ENCODE measurements at places on chromosomes 16 and 17.

DNA sequence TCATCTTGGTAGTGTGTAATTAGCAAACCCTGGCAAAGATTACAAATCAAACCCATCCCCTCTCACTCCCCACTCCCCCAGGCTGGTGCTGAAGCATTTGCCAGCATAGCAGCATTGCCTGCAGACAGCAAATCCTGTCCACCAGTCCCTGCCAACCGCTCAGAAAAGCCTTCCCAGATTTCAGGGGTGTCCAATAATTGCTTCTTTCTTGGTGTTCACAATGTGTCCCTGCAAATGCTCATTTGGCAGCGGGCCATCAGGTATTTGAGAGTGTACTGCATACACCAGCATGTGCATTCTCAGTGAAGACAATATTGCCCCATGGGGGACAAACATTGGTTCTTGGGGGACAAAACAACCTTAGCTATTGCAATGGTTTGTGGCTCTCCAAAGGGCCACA lies 28.2 kb downstream of the ORC6 start:
- no peak for DNase-seq

GRCh38 chr16:85871756-85872155 lies 27.2 kb upstream of the IRF8 start:
- DNase-seq: no peak

GRCh38 chr16:14199199-14199598 lies 128.1 kb downstream of the MRTFB start:
- DNase-seq: no peak

DNA sequence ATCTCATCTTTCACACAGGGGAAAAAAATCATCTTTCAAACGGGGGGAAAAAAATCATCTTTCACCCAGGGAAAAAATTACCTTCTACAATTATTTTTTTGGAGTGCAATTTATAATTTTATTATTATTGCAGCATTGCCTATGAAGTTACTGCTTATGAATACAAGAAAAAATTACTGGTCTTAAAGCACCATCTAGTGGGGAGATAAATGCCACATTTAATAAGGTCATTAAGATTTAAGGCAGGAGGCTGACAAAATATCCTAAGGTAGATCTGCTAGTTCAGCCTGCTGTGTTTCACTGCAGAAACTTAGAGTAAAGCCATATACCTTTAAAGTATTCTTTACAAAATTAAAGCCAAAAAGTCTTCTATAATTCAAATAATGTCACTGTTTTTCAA lies 13.7 kb downstream of the SHCBP1 start:
- DNase-seq: peak; percentile 10

GRCh38 chr17:15782866-15783265 lies 50.8 kb downstream of the TBC1D26 start:
- DNase-seq: peak; percentile 76

GRCh38 chr17:32264140-32264799 lies 1.4 kb upstream of the RHBDL3 start:
- no peak for DNase-seq

DNA sequence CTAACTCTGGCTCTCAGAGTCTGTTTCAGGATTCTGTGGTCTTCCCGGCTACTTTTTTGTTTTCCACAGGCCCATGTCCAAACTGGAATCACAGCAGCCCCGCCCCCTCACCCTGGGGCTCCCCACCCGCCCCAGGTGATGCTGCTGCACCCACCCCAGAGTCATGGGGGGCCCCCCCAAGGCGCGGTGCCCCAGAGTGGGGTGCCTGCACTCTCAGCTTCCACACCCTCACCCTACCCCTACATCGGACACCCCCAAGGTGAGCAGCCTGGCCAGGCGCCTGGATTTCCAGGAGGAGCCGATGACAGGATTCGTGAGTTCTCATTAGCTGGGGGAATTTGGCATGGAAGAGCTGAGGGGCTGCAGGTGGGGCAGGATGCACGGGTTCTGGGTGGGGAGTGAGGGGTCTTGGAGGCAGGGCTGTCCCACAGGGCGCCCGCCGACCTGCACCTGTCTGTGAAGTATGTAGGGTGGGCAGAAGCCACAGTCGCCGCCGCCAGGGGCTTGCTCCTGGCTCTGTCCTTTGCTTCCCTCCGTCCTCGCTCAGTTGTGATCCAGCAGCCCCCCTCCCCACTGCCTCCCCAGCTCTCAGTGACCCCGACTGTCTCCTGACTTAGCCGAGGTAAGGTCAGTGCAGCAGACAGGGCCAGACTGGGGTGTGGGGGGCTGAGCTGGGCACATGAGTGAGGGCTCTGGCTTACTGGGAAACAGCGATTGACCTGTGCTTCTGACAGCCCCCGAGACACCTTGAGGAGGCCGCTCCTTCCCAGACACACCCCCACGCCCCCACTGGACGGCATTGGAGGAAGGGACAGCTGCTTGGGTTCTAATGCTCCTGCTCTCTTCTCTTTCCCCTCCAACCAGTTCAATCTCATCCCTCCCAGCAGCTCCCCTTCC lies 10.0 kb downstream of the TUFM start:
- no peak for DNase-seq

DNA sequence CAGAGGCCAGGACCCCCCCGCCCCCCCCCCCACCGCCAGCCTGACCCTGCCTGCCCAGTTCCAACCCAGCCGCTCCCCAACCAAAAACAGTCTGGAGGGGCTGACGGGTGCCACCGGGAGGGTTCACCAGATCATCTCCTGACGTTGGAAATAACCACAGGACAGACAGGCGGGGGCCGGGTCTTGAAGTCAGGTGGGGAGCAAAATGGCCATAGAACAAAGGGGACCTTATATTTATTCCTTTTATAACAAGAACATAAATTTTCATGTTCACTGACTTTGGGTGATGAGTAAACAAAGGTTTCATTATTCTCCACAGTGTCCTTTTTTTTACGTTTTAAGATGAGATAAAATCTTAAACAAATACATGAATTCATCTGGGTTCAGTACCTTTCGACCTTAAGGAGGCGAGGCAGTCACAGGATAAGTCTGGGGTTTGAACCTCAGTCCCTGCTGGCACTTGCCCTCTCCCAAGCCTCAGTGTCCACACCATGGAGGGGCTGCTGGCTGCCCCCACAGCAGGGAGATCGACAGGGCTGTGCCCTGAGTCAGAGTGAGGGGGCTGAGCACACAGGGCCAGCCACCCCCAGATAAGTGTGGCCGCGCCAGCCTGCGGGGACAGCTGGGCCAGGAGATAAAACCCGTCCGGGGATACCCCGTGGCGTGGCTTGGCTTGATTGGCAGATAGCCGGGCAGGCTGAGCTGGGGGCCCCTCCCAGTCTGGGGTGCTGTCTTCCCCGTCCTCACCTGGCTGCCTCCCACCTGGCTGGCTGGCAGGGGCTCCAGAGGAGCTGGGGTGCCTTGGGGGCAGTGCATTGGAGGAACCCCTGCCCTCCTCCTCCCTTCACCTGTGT lies 15.0 kb downstream of the SLC7A5 start:
- DNase-seq: no peak

DNA sequence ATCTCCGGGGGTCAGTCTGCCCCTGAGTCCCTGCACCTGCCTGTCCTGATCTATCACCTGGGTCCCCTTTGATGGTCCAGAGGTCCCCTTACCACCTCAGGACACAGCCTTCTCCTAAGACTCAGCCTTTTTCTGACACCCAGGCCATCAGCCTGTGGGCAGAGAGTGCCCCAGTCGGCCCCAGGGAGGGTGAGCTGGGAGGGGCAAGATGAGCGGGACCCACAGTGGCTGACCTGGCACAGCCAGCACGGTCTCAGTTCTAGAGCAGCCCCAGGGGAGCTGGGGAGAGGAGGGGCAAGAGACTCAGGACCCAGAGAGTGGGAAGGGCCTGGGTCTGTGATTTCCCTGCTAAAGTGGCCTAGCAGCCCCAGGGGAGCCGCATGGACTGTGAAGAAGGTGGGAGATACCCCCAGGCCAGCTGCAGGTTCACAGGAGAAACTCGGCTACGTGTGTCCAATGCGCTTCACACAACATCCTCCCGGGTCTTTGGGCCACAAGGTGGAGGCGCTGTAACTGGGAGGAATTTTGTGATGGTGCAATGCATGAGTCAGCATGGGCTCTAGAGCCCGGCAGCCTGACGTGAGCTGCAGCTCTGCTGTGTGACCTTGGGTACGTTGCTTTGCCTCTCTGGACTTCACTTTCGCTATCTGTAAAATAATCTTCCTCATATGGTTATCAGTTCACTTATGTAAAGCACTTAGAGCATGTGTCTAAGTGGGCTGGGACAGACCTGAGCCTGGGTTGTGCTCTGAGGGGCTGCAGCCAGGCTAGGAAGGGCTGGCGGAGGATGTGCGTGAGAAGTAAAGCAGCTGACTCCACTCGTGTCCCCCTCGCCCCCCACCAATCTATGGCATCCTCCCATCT lies 67.2 kb upstream of the LHX1 start:
- peak; percentile 27 for DNase-seq

DNA sequence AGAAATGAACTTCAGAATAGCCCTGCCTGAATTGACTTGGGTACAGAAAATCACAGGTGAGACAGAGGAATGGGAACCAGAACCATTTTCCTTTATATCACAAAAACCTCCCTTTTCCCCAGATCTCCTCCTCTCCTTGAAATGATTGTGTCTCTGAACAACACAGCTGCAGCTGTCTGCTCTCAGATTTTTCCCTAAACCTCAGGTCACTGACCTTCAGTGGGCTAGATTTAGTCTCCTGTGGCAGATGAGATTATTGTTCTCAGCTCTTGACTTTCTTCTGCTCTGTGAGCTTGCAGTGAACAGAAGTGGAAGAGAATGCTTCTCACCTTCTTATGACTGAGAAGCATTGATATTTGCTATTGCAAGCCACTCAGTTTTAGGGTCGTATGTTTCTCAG lies 92.3 kb upstream of the FAM20A start:
- DNase-seq: no peak

DNA sequence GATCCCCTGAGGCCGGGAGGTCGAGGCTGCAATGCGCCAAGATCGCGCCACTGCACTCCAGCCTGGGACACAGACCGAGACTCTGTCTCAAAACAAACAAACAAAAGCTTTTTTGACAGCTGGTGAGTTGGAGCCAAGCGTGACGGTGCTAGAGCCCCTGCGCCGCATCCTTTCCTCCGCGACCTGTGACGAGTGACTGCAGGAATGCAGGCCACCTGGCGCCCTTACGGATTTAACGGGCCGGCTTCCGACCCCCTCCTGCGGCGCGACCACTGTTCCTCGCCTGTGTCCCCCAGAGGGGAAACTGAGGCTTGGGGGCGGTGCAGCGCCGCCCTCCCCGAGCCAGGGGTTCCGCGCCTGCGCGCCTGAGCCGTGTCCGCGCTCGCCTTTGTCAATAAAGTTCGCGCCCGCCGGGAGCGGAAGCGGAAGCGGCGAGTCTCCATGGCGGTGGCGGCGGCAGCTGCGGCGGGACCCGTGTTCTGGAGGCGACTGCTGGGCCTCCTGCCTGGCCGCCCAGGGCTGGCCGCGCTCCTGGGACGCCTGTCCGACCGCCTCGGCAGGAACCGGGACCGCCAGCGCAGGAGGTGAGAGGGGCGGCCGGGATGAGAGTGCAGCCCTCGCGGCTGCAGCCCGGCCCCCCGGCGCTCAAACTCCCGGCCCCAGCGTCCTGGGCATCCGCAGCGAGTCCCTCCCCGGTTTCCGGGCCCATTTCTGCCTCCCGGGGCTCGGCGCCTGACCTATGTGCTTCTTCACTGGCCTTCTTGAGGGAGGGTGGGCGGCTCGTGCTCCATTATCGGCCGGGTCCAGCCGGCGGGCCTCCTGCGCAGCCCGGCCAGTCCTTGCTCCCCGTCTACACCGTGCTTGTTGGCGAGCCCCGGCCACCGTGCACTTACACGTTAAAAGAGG lies at the start of gene PGS1:
Gene PGS1 (plus strand): TSS at position 425 of the 906 bp plus-strand sequence. CDS start 17 bp downstream, at position 442.
- peak; percentile 94 for DNase-seq

DNA sequence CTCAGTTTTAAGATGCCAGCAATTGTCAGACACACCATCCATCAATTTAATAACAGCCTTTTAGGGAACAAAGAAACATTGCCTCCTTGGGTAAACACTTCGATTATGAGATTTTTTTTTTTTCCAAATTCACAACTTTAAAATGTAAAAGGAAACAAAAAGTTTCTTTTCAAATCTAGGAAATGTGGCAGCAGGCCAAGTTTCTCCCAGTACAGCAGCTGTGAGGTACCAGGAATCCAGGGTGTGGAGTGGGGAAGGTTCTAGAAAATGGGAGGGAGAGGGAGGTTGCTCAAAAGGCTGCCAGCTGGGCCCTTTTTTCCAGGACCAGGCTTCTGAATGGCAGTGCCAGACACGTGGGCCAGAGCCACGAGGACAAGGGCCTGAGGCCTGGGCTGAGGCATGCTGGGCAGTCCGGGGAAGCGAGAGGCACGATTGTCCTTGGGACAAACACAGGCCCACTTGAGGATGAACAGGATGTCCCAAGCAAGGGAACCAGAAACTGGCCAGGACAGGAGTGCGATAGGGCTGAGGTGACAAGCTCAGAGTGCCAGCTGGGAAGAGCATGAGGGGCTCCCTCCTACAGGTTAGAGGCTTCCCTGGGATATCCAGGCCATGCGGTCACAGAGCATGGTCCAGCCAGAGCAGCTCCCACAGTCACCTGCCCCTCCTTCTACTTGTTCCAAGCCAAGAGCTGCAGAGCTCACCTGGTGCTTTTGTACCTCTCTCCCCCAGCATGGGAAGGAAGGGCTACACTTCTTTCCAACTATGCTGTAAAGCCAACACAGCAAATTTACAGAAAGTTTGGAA lies 215.1 kb downstream of the KATNIP start:
- no peak for DNase-seq

DNA sequence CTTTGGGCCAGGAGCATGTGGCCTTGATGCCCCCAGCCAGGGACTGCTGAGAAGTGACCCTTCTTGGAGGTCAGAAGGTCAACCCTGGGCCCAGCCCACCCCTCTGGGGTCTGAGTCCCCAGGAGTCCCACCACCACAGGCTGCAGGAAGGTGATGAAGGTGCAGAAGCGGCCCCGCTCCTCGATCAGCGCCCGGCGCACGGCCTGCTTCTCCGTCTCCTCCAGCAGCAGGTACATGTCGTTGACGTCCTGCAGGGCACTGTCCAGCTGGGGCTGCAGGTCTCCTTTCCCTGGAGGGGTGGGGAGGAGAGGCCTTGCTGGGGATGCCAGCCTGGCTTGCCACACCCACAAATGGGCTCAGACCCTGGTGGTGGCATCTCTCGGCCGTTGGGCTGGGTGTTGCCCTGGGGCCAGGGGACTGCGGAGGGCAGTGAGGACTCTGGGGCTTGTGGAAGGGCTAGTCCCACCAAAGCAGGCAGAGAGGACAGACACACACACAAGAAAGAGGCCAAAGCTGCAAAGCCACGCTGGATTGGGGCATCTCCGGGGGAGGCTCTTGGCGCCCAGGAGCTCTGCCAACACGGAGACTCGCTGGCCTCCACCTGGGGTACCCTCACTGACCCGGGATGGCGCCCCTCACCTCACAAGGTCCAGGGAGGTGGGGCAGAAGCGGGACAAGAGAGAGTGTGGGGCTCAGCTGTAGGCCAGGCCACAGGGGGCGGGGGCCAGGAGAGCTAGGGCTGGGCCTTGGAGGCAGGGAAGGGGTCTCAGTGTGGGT lies 7.5 kb downstream of the MTSS2 start:
- DNase-seq: no peak

- peak; percentile 31 for DNase-seq
Observed at GRCh38 chr17:14302091-14302430, 1.2 kb downstream of the HS3ST3B1 start.

GRCh38 chr16:48617711-48618148 lies 7.8 kb upstream of the N4BP1 start:
- DNase-seq: no peak

DNA sequence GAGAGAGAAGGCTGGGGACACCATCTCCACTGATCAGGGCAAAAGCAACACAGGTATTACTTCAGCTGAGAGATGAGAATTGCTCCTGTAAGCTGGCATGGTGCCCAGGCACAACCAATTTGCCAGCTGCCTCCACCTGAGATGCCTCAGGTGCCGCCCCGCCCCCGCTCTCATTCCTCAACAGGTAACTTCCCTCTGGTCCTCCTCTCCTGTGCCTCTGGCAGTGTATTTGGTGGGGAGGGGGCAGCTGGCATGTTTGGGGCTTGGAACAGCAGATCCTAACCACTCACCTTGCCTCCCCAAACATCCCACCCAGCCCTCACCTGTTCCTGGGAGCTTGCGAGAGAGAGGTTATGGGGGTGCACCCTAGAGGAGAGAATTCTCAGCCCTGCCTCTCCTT lies 2.9 kb upstream of the SRCIN1 start:
- no peak for DNase-seq
